Activated CD4-positive, CD25-positive, alpha-beta regulatory T cell treated with anti-CD3 and anti-CD28 coated beads, Interleukin-2, amount 50 U/mL, for 72 hours (primary cell): ENCODE measurements at places on chromosomes 2 and 18.
A peak's percentile ranks its signal among the peaks of the same experiment; 100 is the strongest.

- DNase-seq = no peak
Measured at GRCh38 chr2:23377771-23378170, 7.2 kb upstream of the KLHL29 start.

- no peak for DNase-seq
Measured at GRCh38 chr18:78776706-78777285, 202.8 kb upstream of the SALL3 start.

DNA sequence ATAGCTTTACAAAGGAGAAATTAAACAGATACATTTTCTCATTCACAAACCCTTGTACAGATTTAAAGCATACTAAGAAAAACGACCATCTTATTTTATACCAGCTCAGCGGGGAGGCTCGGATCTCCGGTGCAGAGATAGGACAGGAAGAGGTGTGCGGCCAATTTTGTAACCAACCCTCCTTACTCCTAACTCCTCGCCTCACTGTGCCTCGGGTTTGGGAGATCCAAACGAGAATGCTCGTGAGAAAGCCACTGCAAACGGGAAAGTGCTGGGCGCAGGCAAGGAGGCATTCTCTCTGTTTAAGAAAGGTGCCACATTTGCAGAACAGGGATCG lies 1.2 kb downstream of the KDSR start:
- DNase-seq = no peak

- DNase-seq = no peak
Measured at GRCh38 chr2:217035967-217036366, 176.1 kb upstream of the TNP1 start.

- no peak for DNase-seq
Measured at GRCh38 chr2:169732583-169733358, 861 bp upstream of the KLHL23 start.

DNA sequence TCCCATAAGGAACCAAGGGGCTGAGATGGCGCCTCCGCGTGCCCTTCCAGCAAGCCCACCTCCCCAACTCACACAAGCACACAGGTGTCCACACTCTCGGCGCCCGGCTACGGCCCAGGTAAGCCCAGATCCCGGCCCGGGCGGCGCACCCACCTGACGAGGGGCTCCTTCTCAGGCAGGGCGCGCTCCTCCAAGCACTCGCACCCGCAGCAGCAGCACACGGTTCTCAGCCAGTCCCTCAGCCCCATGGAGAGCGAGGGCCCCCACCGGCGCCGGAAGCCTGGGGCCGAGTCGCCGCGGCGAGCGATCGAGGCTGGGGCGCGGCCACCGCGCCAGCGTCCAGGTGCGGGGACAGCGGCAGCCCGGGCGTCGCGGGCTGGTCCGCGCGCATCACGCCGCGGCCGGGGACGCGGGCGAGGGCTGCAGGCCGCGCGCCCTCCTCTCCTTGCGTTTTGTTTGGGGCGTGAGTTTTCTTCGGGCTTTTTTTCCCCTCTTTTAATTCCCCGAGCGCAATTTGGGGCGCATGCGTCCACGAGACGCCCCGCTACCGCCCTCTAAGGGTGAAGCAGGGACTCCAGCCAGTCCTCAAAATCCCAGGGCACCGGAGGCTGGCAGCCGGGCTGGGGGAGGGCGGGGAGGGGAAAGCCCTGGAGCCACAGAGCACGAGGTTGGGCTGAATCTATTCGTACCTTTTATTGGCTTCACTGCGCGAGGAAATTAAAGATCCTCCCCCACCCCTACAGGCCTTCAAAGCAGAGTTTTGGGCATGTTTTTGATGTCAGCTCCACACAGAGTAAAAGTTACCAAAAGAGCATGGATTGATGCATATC lies at the start of gene MREG:
MREG (minus strand) TSS at position 472 of the 830 bp plus-strand sequence; CDS start at position 248, 224 bp downstream.
- DNase-seq = peak; percentile 84

- DNase-seq = no peak
Measured at GRCh38 chr2:237471438-237472186, 15.4 kb upstream of the MLPH start.

DNA sequence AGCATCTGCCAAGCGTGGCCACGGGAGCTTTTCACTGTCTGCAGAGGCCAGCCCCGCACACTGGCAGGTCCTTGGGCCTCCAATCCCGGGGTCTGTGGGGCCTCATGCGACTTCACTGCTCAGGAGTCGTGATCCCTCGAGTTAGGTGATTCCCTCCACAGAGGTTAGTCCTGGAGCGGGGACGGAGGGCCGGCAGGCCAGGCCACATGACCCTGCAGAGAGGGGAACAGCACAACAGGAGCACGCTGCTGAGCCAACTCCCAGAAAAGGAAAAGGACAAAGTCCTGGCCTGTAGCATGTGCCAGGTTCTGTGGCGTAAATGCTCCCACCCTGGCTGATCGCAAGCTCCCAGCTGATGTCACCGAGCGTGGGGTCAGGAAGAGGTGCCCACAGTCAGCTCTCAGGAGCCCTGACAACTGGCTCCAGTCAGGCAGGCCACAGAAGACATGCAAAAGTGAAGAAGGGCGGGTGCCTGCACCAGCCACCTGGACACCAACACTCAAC lies 15.3 kb upstream of the PRLH start:
- DNase-seq = no peak

GRCh38 chr2:238650536-238650935 lies 197.3 kb upstream of the TWIST2 start:
- DNase-seq = no peak

DNA sequence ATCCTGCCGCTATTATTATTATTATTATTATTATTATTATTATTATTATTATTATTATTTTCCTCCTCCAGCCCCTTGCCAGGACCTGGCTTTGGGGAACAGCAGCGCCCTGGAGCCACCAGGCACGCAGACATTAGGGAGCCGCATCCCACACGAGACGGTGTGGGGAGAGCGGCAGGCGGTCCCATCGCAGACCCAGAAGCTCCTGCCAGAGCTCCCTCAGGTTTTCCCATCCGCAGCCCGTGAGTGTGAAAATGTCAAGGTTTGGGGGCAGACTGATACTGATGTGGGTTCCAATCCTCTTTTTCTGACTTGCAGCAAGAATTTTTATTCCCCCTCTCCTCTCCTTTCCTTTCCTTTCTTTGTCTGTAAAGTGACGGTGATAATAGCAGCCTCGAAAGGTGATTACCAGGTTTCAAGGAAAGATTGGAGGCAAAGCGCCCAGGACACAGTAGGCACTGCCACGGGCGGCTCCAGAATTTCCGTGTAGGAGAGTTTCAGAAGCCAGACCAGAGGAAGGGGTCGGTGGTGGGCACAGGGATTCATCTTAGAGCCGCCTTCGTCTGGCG lies 816 bp downstream of the SCTR start:
- DNase-seq = no peak

- DNase-seq = no peak
Measured at GRCh38 chr2:137912371-137912770, 51.9 kb upstream of the HNMT start.

DNA sequence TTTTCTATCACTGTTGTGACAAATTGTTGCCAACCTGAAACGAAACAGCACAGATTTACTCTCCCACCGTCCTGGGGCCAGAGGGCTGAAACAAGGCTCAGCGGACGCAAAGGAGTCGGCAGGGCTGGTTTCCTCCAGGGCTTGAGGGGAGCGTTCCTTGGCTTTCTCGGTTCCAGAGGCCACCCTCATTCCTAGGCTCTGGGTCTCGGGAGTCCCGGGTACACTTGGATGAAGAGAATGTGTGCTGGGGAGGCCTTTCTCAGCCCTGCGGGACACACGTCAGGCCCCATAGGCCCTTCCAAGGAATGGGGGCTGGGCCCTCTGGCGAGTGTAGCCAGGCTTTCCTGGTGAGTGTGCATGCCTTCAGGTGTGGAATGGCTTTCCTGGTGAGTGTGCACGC lies 287.3 kb upstream of the HS6ST1 start:
- peak; percentile 1 for DNase-seq

DNA sequence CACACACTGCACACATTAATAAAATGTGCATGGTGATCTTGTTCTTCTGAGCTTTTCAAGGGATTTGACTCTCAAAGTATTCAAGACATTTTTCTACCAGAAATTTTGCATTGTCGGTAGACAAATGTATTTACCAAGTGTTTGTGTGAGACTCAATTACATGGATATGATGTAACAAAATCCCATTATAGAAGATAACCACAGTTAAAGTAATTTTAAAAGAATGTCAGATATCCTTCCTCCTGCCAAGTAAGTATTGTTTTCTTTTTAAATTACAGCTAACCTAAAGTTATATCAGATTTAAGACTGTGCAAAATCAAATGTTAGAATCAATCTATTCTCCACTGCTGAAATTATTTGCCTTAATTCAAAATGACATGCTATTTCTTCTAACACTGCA lies 1344.5 kb upstream of the CHAC2 start:
- no peak for DNase-seq

DNA sequence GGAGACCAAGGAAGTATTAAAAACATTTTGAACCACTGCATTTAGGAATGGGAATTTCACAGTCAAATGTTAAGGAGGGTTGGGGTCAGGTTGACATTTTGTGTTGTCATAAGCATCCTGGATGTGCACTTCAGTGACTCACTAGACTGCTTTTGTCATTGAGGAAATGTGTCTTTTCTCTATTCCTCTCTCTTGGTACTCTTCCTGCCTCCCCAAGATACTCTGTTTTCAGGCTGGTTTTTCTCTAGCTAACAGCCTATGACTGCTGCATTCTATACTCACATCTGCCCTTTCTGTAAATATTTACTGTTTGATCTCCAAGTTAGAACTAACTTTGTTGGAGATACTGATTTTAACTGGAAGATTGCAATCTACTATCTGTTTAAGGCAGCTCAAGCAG lies 23.4 kb downstream of the XRCC5 start:
- no peak for DNase-seq

DNA sequence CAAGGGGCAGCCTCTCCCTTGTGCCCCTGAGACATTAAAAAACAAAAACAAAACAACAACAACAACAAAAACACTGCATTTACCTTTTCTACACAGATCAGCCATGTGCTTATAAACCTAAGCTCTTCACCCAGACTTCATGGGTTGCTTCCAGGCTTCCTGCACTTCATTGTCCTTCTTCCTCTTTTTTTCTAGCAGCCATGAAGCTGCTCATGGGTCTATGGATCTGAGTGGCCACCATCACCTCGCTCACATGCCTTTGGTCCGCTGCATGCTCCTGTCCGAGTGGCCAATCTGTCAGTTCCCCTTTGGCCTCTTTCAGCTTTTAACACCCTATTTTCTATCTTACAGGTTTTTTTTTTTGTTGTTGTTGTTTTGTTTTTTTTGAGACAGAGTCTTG lies 9.0 kb upstream of the TET3 start:
- DNase-seq = no peak

DNA sequence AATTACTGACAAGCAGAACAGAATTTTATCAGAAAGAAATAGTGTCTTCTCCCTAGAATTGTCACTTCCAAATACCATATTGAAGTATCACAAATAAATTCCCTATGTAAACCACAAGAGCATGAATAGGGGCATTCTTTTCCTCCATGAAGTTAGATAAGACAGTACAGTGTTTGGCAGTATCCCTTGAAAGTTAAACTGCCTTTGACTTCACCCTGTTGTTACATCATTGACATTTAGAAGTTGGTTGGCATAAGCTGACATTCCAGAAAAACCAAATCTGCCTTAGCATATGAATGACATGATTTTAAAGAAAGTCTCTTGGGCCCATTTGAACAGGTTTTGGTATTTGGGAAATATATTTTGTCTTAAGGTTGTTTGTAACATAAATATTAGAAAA lies 50.2 kb upstream of the OSR1 start:
- no peak for DNase-seq

GRCh38 chr2:47964722-47965434 lies 58.6 kb upstream of the FBXO11 start:
- no peak for DNase-seq

DNA sequence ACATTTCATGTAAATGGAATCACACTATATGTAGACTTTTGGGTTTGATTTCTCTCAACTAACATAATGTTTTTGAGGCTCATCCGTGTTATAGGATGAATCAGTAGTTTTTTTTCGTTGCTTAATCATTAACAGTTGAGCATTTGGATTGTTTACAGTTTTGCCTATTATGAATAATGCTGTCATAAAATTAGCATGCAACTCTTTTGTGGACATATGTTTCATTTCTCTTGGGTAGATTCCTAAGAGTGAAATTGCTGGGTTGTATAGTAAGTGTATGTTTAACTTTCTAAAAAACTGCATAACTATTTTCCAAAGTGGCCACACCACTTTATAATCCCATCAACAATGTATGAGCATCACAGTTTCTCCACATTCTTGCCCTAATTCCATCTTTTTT lies 7.7 kb upstream of the RHBDD1 start:
- DNase-seq = no peak
